Left renal cortex interstitium (tissue), 4 donors: ENCODE measurements at places on chromosomes 11 and 22. TPM values are rescaled to one million over a fixed set of nuclear protein-coding genes. Genes with fewer than 3 reads are reported as not detected.

DNA sequence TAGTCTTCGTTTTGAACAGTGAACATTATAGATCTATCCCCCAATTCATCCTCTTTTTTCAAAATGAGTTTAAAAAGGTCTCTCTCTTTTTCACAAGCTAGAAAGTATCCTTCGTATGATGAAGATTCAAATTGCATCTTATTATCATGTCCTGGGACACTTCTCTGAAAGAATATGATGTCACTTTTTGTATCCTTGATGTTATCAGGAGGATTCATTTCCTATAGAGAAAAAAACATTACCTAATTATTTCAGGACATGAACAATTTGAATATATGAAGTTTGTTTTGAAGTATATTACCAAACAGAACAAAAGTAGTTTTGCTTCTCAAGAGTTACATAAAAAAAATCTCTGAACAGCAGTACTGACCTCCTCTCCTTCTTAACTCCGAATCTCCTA, 20.3 kb downstream of the IL18 start:
- no peak for DNase-seq

GRCh38 chr11:85572056-85572455, 55.1 kb downstream of the DLG2 start:
- no peak for DNase-seq

GRCh38 chr11:67302571-67303131, 679 bp upstream of the SSH3 start:
- DNase-seq: no peak

The OR52E6 gene
- not detected for polyA plus RNA-seq

DNA sequence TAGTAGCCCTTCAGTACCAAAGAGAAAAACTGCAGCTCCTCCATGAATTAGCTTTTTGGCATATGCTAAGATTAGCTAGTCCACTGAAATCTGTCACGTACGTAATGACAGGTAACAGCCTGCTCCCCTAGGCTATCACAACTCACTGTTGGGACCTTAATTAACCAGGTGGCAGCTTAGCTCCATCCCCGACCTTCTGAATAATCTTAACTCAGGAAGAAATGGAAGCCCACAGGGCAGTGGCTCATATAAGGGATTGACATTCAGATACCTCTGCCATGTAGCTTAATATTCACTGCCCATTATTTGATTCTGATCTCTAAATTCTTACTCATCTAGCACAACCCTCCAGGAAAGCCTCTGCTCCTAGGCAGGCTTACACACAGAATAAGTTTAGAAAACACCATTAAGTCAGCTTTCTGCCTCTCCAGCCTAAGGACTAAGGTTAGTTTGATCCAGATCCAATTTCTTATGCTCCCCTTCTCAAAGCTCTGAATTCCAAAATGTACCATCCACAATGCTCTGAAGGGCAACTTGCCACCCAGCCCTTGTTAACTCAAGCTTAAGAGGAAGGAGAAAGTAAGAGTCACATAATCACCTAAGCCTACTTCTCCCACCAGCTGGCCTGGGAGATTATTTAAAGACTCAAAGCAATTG, 5.0 kb downstream of the HSPA8 start:
- no peak for DNase-seq

The MMP12 gene
- 5.1 TPM for polyA plus RNA-seq

DNA sequence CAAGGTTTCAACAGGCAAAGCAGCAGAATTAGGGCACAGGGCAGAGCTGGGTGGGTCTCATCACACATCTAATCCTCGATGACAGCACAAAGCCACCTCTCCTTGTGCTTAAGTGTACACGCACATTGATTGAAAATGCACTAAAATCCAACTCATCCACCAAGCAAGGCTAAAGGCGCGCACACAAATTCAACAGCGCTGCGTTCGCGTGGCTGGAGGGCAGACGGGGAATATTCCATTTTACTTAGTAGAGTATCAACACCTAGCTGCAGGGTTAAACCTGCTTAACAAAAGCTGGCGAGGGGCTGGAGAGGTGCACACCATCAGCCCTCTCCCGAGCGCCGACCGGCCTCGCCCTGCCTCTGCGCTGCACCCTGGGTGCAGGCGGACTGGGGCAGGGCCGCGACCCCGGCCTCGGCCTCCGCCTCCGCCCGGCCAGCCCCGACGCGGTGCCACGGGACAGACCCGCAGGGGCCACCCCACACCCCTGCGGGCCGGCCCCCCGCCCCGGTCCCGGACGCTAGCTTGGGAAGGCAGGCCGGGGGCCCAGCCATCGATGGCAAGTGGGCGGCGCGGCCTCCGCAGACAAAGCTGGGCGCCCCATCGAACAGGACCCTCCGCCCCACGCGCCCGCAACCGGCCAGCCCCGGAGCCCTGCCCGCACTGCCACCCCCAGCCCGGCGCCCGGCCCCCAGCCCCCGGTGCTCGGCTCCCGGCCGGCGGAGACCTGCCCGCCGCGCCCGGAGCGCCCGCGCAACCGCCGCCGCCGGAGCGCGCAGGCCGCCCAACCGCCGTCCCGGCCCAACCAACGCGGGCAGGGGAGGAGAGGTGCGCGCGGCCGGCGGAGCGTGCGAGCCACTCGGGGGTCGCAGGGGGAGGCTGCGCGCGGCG, 929 bp downstream of the PRDM10 start:
- peak; percentile 37 for DNase-seq

The JHY gene
- polyA plus RNA-seq: 13.9 TPM

GRCh38 chr11:107050121-107050520, 31.8 kb upstream of the GUCY1A2 start:
- no peak for DNase-seq
